ENCODE measurements at places on chromosomes 5 and 9.

DNA sequence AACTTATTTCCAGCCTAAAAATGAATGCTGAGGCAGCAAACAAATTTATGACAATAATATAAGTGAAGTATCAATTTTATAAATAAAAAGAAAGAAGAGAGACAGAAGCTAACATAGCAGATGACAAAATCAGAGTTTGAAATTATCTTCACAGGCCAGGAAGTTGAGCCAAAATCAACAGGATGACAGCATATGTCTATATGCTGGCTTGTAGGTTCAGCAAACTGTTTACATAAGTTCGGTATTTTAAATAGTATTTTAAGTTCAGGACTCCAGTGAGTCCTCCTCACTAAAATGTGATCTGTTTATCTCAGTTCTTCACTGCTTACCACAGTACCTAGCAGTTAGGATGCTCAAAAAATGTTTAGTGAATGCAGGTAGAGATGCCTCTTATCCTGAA, 359.6 kb upstream of the SMC2 start:
- no peak for DNase-seq

DNA sequence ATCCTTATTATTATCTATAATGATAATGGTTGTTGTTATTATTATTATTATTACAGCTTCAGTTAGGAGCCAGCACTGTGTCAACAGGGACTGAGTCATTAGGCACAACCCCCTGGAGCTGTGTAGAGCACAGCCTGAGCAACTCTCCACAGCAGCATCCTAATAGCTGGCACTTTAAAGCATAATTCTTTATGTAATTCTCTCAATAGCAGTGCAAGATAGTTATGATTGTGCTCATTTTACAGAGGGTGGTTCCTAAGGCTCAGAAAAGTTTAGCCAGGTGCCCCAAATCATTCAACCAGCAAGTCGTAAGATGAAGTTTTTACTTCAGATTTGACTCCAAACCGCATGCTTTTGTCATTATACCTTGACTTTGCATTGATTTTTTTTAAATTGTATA, 390.3 kb downstream of the ANXA1 start:
- DNase-seq: no peak

- peak; percentile 78 for DNase-seq
Measured at GRCh38 chr5:151660616-151661495, 25.9 kb downstream of the SPARC start.

- DNase-seq: peak; percentile 97
Measured at GRCh38 chr9:91060520-91061343, 259.1 kb downstream of the SYK start.

GRCh38 chr5:65332591-65332990, 149.1 kb downstream of the ADAMTS6 start:
- DNase-seq: no peak

GRCh38 chr9:83535736-83536135, 2.5 kb downstream of the FRMD3 start:
- DNase-seq: no peak
